ENCODE measurements at places on chromosomes 3 and 15.

GRCh38 chr3:49699281-49699979, 10.1 kb downstream of the RNF123 start:
- DNase-seq, result no peak

GRCh38 chr3:130621824-130622223, 104.8 kb downstream of the COL6A6 start:
- DNase-seq, result no peak

DNA sequence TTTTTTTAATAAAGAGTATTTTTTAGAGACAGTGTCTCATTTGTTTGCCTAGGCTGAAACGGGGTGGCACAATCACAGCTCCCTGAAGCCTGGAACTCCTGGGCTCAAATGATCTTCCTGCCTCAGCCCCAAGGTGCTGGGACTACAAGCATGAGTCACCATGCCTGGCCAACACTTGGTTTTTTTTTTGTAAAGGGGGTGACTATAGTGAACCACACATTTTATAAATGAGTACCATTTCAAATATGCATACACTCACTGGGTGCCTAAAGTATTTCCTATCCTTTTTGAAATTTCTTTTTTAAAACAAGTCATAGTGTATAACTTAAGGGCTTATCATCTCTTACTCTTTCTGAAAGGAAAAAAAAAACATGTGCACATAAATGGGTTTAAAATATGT, 325.2 kb upstream of the MEIS2 start:
- no peak for DNase-seq

DNA sequence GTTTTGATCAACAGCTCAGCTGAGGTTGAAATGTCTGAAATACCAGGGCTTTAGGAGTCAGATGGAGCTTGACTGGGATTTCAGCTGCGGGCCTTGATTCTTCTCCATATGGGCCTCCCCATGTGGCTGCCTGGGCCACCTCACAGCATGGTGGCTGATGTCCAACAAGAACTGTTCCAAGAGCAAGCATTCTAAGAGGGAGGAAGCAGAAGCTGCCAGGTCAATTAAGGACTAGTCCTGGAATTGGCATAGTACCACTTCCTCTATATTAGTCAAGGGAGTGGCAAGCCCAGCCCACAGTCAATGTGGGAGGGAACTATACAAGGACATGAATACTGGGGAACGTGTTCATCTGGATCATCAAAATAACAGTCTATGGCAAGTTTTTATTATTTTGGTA, 181.7 kb upstream of the ANKRD28 start:
- no peak for DNase-seq

DNA sequence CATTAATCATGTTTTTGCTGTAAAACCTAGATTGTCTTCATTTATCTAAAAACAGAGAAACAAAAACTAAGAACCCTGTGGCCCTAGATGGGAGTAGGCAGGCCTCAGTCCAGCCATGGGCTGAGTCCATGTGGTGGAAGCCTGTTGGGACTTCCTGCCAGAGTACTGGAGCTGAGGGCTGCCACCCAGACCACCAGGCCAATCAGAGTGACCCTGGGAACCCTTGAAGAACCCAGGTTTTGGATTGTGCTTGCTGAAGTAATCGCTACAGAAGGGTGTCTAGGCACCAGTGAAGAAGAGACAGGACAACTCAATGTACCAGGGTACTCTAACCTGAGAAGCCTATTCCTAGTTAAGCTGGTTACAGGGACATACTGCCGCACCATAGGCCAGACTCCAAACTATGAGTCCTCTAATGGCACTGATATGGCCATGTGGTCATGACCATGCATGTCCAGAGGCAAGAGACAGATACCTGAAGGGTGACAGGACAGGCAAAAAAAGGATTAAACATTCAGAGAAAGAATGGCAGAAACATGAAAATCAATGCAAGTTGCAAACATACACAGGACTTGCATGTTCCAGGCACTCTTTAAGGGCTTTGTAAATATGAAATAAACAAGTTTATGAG, 12.9 kb downstream of the CSRNP1 start:
- no peak for DNase-seq

DNA sequence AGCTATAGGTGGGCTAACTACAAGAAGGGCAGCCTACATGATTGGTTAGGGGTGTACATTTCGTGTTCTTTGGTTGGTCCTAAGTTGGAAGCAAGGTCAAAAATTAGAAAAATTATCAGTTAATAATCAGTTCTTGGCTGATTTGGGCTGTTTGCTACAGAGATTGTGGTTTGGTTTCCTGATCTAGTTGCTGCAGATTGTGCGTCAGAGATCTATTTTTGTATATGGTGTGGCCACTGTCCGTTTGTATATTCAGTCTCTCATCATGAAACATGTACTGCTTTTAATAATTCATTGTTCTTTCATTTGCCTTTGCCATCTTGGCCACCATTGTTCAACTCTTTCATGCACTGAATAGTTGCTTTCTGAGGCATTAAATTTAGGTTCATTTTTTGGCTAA, 80.9 kb downstream of the LRRC3B start:
- DNase-seq, result no peak

- DNase-seq, result no peak
Observed at GRCh38 chr15:67406257-67406861, 114.6 kb upstream of the C15orf61 start.
